ENCODE measurements at places on chromosomes 1 and 21. TPM values are rescaled to one million over a fixed set of nuclear protein-coding genes. Genes with fewer than 3 reads are reported as not detected.

MYBPH gene
- total RNA-seq: not detected

GATAD2B gene
- 46.6 TPM for total RNA-seq

LCE2C gene
- total RNA-seq: not detected

KIAA0040 gene
- total RNA-seq: 10.1 TPM

RIPPLY3 gene
- total RNA-seq: not detected

ALPL gene
- total RNA-seq: 21.8 TPM

CASQ2 gene
- total RNA-seq: 1,156 TPM

FMN2 gene
- not detected for total RNA-seq

RPRD2 gene
- 31.8 TPM for total RNA-seq

RSPO1 gene
- total RNA-seq: not detected

GUCA2B gene
- not detected for total RNA-seq

OLIG1 gene
- not detected for total RNA-seq

DEGS1 gene
- 46.3 TPM for total RNA-seq

SLC16A4 gene
- 1.6 TPM for total RNA-seq

C1orf116 gene
- total RNA-seq: 1.2 TPM

S100A7 gene
- total RNA-seq: not detected

PRR9 gene
- not detected for total RNA-seq

OR10Z1 gene
- not detected for total RNA-seq

Data from heart left ventricle (tissue), 16 donors.